ENCODE measurements at places on chromosomes 12 and 14. TPM values are rescaled to one million over a fixed set of nuclear protein-coding genes. Genes with fewer than 3 reads are reported as not detected.

GRCh38 chr12:6370994-6371754 is 4.2 kb downstream of the SCNN1A start:
- DNase-seq, result no peak

- DNase-seq, result no peak
These were observed 109.5 kb downstream of the PAX9 start for GRCh38 chr14:36771028-36771640.

DNA sequence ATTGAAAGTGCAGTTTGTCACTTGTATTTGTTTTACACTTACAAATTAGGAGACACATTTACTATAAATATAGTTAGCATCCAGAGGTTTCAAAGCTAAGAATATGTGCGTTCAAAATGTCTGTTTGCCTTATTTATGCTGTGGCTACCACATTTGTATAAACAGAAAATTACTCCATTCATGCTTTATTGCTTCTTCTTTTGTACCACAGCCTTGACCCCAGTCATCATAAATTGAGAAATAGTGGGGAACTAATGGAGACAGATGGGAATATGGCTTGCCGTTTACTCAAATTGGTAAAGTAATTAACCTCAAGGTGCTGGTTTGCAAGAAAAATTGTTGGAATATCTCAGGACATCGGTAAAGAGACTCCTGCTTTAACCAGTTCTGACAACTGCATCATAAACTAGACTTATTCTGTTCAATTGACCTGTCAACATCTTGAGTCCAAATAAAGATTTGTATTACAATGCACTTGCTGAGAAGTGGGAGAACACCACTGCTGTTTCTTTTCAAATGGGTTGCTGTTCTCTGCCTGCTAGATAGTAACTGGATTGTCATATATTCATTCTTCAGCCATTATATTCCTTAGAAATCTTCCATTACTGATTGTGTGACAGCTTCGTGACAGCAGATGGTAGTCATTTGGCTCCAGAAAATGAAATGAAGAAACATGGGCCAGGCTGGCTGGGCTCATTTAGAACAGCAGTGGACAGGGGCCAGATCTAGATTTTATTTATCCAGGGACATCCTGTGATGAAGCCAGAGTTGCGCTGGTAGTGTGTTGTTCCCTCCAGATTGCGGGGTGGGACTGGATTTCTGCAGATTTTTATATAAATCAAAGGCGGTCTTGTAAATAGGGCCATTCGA is 354.4 kb downstream of the EGLN3 start:
- DNase-seq, result no peak

- DNase-seq, result no peak
These were observed 449.2 kb downstream of the ZFP36L1 start for GRCh38 chr14:68343534-68344118.

GRCh38 chr12:57340104-57340503 is 89.1 kb upstream of the STAC3 start:
- DNase-seq, result no peak

HOXC11 gene
- not detected for total RNA-seq

DNA sequence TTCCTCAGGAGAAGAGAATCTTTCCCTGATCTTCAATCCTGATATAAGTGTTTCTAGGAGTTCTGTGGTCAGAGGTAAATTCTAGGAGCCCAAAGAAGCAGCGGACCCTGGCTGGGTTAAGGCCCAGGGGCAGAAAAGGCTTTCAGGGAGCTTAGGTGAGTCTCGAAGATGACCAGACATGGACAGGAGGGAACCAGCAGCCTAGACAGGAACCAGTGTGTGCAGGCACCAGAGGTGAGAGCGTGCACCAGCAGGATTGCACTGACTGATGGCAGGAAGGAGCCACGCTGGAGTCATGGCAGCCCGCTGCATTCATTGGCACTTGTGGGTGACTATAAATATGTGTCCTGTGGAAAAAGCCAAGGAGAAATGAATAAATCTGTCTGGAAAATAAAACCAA is 489.9 kb downstream of the BCL11B start:
- DNase-seq, result no peak

- DNase-seq, result no peak
These were observed 239.7 kb upstream of the BTG1 start for GRCh38 chr12:92385296-92385695.

DNA sequence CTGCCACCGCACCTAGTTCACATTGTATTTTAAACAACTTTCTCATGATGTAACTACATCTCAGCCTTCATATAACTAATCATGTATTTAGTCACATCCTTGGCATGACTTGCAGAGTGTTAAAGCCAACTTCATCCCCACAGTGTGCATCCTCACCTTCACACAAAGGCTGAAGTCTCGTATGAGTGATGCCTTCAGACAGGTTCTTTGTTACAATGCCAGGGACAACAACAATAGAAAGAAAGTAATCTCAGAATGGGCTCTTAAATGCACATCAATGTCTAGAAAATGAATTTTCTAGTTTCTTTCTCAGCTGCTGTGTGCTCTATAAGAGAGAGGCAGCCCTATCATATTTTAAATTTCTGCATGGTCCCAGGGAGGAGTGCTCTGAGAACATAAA is 221.3 kb downstream of the DIO2 start:
- DNase-seq, result no peak

- no peak for DNase-seq
These were observed 680.1 kb downstream of the GALC start for GRCh38 chr14:87312894-87313205.

CD163L1 gene
- total RNA-seq, result not detected
